Psoas muscle (tissue), 8 donors: ENCODE measurements at places on chromosomes 3 and 15. TPM values are rescaled to one million over a fixed set of nuclear protein-coding genes. Genes with fewer than 3 reads are reported as not detected.
A peak's percentile ranks its signal among the peaks of the same experiment; 100 is the strongest.

DNA sequence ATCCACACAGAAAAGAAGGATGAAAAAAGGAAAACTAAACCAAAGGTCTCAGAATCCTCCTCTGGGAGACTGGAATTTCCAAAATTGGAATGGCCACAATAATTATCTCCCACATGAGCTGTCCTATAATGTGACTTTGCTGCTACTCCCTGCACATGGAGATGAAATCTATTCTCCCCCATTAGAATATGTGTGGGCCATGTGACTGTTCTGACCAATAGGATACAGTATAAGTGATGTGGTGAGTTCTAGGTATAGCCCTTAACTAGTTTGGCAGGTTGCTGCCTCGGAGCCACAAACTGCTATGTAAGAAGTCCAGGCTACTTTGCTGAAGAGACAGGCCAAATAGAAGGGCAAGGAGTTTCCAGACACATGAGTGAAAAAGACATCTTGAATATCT, 5.2 kb downstream of the TRIM59 start:
- no peak for DNase-seq

DNA sequence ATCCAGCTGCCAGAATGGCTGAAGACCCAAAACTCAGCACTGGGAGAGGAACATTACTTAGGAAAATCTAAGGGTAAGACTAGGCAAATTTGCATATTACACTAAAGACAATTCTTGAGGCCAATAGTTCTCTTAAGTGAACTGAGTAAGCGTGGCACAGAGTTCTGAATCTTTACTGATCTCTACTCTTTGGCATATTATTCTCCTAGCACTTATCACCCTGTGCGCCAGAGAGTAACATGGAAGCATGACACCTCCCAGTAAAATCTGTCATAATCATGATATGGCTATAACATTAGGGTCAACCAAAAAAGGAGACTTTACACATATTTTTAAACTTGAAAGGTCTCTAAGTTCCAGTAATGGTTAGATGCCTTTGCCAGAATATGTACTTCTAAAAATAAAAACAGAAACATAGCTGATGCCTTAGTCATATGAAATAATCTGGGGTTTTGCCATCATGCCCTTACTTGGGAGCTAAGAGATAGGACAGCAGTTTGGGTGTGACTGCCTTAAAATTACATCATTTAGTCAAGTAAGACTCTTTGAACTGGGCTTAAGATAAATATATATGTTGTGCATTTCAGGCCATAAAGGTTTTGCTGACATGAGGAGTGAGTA, 290.5 kb downstream of the PLCL2 start:
- no peak for DNase-seq

GRCh38 chr3:58656631-58657030, 9.9 kb downstream of the FAM3D start:
- no peak for DNase-seq

- DNase-seq, result no peak
Observed at GRCh38 chr3:183378008-183378407, 50.4 kb downstream of the MCF2L2 start.

DNA sequence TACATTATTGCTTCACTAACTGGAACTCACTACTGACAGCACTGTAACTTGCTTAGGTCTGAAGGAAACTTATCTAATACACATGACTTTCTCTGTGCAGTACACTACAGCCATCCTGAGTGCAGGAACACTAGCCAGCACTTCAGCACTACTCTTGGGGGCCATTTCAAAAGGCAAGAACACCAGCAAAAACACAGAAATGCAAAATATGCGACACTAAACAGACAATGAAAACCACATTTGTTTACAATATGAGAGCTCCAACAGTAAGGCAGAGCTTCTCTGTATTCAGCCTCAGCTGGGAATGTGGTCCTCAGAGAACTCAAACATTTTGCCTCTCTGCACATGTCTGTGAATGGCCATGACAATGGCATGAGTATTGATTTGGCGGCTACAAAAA, 109.6 kb downstream of the ARRDC4 start:
- no peak for DNase-seq

GRCh38 chr3:21188459-21188858, 562.6 kb downstream of the ZNF385D start:
- no peak for DNase-seq

GRCh38 chr3:186099178-186099577, 9.7 kb downstream of the ETV5 start:
- peak; percentile 80 for DNase-seq

IL17RD gene
- 1.6 TPM for total RNA-seq

IVD gene
- total RNA-seq, result 62.3 TPM

GRAMD2A gene
- total RNA-seq, result not detected

ALDH1L1 gene
- 121 TPM for total RNA-seq

SMCO1 gene
- total RNA-seq, result 7.3 TPM
